ENCODE measurements at places on chromosomes 6 and 20.

DNA sequence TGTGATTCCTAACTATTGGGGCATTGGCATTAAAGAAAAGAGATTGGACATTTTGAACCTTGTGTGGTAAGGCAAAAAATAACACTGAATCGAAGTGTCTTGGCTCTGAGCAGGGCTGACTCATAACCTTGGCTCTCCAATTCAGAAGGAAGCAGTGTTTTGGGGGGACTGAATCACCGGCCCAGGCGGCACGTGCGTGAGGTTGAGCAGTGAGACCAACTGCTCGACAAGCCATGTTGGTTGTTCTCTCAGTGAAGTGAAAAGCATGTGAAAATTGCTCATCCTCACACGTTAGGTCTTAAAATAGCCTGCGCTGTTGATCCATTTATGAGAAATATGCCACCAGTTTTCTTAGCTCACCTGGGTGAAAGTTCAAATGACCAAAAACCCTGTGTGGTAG is 137.8 kb upstream of the SPACA1 start:
- no peak for DNase-seq

- DNase-seq = no peak
Observed at GRCh38 chr6:11298651-11299420, 66.4 kb upstream of the NEDD9 start.

DNA sequence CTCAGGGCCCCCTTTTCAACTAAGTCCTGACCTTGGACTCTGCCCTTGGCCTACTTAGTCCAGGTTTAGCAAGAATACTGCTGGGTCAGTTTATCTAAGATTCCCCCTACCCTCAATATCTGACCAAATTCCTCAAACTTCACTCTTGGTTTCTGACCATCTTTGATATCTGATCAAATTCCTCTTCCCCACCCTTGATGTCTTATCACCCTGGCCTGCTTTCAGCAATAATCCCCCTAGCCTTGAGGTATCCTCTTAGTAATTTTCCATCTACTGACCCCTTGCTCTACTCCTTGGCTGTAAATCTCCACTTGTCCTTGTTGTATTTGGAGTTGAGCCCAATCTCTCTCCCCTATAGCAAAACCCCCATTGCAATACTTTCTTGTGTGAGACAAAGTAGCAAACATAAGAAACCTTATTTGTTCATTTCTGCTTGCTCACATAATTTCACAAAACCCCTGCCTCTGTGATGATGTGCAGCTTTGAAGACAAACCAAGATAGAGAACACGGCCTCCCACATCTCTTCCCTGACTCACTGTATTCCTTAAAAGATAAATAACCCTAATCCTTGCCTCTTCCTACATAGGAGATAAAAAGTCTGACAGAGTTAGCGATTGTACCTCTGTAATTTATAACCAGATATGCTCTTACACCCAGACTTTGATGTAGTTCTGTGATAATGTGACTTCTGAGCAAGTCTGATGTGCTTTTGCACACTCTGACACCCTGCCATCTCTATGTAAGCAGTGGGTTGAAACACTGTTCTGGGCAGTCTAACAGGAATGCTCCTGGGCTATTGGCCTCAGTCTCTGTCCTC is 13.8 kb upstream of the IYD start:
- DNase-seq = no peak

DNA sequence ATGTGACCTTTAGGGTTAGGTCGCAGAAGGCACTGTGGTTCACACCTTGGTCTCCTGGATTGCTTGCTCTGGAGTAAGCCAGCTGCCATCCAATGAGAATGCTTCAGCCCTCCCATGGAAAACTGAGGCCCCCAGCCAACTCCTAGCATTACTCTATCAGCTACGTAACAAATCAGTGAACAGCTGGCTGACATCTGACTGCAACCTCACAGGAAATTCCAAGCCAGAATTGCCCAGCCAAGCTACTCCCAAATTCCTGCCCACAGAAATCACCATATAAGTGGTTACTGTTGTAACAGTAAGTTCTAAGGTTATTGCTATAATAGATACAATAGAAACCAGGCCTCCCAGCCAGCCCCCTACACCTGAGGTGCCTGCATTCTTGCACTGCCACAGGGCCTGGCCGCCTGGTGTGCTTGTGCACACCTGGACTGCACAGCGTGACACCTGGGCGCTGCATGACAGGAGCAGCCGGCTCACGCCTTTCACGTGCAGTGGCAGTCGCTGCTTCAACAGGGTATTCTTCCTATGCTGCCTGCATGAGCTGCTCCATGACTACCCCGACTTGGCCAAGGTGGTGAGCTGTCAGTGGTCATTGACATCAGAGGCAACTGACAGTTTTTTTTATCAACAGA is 429.7 kb upstream of the RUNX2 start:
- no peak for DNase-seq

GRCh38 chr20:41347523-41348429 is 7.2 kb downstream of the LPIN3 start:
- DNase-seq = no peak

DNA sequence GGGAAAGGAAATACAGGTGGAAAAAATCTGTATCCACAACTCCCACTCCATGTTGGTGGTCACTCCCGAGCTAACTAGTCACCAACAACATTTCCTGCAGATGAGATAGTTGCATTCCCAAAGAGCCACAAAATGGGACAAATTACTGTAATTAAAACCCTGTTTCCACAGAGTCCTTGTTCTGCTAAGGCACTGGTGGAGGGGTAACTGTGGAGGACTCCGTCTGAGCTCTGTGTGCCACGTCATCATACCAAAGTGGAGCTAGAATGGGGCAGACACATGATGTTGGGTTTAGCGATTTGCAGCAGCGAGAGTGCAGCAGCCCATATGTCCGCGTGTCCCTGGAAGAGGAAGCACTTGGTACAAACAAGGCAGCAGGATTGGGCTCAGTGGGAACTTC is 172.5 kb upstream of the KCNK16 start:
- no peak for DNase-seq
